ENCODE measurements at places on chromosomes 1 and 21. TPM values are rescaled to one million over a fixed set of nuclear protein-coding genes. Genes with fewer than 3 reads are reported as not detected.
A peak's percentile ranks its signal among the peaks of the same experiment; 100 is the strongest.

DNA sequence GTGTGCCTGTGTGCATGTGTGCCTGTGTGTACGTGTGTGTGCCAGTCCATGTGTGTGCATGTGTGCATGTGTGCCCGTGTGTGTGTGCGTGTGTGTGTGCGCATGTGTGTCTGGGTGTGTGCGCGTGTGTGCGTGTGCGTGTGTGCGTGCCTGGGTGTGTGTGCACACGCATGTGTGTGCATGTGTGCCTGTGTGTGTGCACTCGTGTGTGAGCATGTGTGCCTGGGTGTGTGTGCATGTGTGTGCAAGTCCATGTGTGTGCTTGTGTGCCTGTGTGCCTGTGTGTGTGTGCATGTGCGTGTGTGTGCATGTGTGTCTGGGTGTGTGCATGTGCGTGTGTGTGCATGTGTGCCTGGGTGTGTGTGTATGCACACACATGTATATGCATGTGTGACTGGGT lies 28.7 kb upstream of the COL6A2 start:
- peaks cover 2% of the 10 kb centered on the region for H3K27me3 ChIP-seq
- H3K4me1 ChIP-seq, result peaks cover 10% of the 10 kb centered on the region
- H3K4me3 ChIP-seq, result no peak overlapping the region
- no peak overlapping the region for H3K27ac ChIP-seq
- no peaks in the 10 kb centered on the region for H3K36me3 ChIP-seq
- DNase-seq, result peak; percentile 13

- peaks cover 60% of the 10 kb centered on the region for H3K36me3 ChIP-seq
- H3K27me3 ChIP-seq, result no peaks in the 10 kb centered on the region
- H3K4me3 ChIP-seq, result no peak overlapping the region
- peaks cover 22% of the 10 kb centered on the region for H3K4me1 ChIP-seq
Observed at GRCh38 chr1:12422488-12422887, 192.7 kb downstream of the VPS13D start.

DNA sequence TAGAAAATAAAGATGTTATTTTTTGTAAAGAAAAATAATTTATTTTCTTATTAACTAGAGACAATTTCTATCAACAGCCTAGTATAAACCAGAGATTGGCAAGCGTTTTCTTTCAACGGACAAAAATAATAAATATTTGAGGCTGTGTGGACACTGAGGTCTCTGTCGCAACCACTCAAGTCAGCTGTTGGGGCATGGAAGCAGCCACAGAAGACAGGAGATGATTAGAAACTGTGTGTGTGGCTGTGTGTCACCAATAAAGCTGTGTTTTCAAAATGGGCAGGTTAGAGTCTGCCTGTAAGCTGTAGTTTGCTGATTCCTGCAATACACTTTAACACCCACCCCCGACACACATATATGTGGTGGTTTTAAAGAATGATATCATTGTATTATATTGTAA lies 200.6 kb upstream of the HMCN1 start:
- no peaks in the 10 kb centered on the region for H3K27me3 ChIP-seq
- peaks cover 7% of the 10 kb centered on the region for H3K4me1 ChIP-seq
- H3K36me3 ChIP-seq, result peaks cover 12% of the 10 kb centered on the region
- no peak overlapping the region for H3K4me3 ChIP-seq
- no peak overlapping the region for H3K27ac ChIP-seq
- no peak for DNase-seq

DNA sequence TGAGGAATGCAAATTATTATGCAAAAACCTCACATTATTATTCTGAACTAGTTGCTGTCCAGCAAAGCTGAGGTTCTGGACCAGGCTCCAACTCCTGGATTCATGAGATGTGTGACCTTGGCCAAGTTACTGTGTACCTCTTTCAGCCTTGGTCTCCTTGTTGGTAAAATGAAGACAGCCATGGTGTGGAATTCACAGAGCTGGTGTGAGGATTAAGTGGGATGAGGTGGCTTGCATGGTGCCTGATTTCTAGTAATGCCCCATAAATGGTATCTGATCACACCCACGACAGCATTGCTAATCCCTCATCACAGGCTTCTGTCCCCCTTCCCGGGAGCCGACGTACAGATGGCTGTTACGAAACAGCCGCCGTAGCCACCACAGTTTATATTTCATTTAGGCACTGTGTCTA lies 59.6 kb downstream of the PGBD5 start:
- H3K27ac ChIP-seq, result no peak overlapping the region
- no peak overlapping the region for H3K4me3 ChIP-seq
- DNase-seq, result no peak
- no peaks in the 10 kb centered on the region for H3K36me3 ChIP-seq
- peaks cover 8% of the 10 kb centered on the region for H3K27me3 ChIP-seq

DNA sequence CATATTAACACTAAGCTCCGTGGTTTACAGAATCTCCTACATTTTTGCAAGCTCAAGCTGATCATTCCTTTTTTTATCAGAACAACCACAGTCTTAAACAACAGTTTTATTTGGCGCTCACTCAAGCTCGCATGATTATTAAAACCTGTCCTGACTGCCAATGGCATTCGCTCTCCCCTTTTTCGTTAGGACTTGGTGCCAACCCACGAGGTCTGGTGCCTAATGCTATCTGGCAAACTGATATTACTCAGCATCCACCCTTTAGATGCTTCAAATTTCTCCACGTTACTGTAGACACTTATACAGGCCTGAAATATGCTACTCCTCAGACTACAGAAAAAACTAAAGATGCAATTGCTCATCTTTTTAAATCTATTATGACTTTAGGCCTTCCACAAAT lies 23.0 kb upstream of the ITLN1 start:
- H3K4me3 ChIP-seq, result no peak overlapping the region
- no peaks in the 10 kb centered on the region for H3K4me1 ChIP-seq
- H3K36me3 ChIP-seq, result no peaks in the 10 kb centered on the region
- no peak overlapping the region for H3K27ac ChIP-seq

DNA sequence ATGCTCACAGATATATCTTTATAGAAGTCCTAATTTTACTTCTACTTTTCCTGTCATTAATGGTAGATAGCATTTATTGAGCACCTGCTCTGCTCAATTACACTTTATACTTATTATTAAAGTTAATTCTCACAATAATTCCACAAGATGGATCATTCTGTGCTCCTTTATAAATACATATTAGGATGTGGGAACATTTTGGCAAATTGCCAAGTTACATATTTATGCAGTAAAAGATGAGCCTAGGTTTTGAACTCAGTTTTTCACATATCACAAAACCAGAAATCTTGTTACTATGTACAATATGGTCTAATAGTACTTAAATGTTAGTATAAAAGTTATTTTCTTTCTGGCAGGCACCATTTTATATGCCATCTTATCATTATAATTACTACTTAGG lies 895.0 kb upstream of the B3GALT2 start:
- H3K27me3 ChIP-seq, result no peaks in the 10 kb centered on the region
- H3K27ac ChIP-seq, result no peak overlapping the region
- H3K36me3 ChIP-seq, result no peaks in the 10 kb centered on the region
- no peak for DNase-seq
- no peak overlapping the region for H3K4me3 ChIP-seq

GRCh38 chr1:215416497-215416896 lies 150.6 kb upstream of the KCTD3 start:
- H3K4me3 ChIP-seq, result no peak overlapping the region
- DNase-seq, result no peak
- no peak overlapping the region for H3K27ac ChIP-seq
- no peaks in the 10 kb centered on the region for H3K36me3 ChIP-seq

GRCh38 chr1:9629445-9630201 lies 21.9 kb upstream of the PIK3CD start:
- H3K4me1 ChIP-seq, result peaks cover 46% of the 10 kb centered on the region
- H3K36me3 ChIP-seq, result peaks cover 40% of the 10 kb centered on the region
- H3K27ac ChIP-seq, result peak overlapping the region; percentile 97
- H3K27me3 ChIP-seq, result no peaks in the 10 kb centered on the region

- no peak overlapping the region for H3K27ac ChIP-seq
- H3K36me3 ChIP-seq, result no peaks in the 10 kb centered on the region
- no peaks in the 10 kb centered on the region for H3K4me1 ChIP-seq
Observed at GRCh38 chr1:194830387-194830786, 1644.0 kb upstream of the B3GALT2 start.

The SNRPE gene
- 128 TPM for total RNA-seq

The CDK18 gene
- 9.9 TPM for total RNA-seq
